ENCODE measurements at places on chromosomes 11 and 22.

DNA sequence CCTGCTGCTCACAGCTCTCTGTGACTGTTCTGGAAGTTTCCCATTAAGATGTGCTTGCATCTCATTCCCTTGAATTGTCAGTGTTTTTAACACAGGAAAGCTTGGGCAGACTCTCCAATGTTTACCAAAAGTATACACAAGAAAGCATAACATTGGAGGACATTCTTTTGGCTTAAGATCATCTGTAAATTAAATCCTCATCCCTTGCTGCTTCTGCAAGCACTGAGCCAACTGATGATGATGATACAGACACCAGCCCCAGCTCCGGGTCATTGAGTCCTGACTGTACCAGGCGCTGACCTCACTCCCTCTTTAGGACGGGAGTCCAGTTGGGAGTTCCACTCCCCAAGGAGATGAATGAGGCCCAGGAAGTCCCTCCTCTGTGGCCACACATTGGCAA lies 23.8 kb downstream of the CD82 start:
- DNase-seq, result no peak

DNA sequence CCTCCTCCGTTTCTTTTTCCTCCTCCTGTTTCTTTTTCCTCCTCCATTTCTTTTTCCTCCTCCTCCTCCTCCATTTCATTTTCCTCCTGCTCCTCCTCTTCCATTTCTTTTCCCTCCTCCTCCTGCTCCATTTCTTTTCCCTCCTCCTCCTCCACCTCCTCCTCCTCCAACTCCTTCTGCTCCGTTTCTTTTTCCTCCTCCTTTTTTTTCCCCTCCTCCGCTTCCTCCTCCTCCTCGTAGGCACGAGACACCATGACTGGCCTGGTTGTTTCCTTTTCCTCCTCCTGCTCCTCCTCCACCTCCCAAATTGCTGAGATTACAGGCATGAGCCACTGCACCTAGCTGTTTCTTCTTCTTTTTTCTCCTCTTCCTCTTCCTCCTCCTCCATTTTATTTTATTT lies 25.6 kb upstream of the DRICH1 start:
- no peak for DNase-seq

DNA sequence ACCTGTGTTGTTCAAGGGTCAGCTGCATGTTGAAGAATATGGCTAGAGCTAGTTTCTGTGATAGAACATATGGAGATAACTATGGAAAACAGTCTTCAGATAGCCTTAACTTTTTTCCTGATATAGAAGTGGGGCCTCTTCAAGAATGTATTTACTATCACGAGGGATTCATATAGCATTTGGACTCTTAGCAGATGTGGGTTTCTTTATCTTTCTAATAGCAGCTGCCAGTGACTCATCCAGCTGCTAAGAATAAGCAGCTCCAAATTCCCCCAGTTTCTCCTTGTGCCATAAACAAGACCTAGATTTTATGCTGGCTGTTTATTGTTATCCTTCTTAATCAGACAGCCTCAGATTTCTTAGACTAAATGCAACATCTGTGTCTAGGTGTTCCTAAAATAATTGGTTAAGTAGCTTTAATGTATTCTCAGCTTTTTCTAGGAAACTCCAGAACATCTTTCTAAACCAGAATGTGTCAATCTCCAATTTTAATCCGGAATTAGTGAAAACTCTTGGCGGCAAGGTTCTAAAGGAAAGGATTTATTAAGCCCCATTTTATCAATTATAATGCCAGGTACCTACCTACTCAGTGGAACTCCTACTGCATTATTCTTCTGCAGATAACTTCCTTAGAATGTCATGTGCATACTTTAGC lies 119.8 kb downstream of the CSTPP1 start:
- no peak for DNase-seq

DNA sequence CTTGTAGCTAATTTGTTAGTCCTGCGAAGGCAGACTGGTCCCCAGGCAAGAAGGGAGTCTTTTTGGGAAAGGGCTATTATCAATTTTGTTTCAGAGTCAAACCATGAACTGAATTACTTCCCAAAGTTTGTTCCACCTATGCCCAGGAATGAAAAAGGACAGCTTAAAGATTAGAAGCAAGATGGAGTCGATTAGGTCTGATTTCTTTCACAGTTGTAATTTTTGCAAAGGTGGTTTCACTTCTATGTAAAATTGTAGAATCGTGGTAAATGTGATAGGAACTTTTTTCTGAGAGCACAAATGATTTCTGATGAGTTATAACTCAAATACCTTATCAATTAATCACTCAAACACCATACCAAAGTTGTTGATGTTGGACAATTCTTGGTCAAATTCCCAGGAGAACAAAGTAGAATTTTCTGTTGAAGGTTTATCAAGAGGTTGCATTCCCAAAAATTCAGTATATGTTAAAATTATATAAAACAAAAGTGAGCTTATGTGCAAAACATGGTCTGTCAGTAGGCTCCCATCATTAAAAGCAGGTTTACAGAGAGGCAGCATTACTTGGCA lies 2.9 kb upstream of the CTSC start:
- DNase-seq, result no peak

- no peak for DNase-seq
Observed at GRCh38 chr11:109956124-109956793, 136.9 kb upstream of the ZC3H12C start.

DNA sequence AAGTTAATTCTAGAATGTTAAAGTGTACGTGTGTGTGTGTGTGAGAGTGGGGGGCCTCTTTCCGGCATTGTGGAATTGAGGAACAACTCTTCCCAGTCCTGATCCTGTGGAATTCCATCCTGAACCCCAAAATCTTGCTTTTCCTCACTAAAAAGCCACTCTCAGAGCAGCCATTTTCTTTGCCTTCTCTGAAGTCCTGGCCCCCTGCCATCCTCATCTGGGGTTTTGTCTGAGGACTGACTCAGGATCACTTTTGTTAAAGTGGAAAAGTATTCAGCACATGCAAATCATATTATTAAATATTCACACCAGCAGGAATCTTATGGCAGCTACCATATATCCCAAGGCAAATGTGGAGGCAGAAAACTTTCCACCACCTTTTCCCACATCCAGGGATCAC lies 3.8 kb downstream of the SCN4B start:
- no peak for DNase-seq

GRCh38 chr11:77214557-77214956 lies 86.5 kb downstream of the MYO7A start:
- DNase-seq, result no peak

DNA sequence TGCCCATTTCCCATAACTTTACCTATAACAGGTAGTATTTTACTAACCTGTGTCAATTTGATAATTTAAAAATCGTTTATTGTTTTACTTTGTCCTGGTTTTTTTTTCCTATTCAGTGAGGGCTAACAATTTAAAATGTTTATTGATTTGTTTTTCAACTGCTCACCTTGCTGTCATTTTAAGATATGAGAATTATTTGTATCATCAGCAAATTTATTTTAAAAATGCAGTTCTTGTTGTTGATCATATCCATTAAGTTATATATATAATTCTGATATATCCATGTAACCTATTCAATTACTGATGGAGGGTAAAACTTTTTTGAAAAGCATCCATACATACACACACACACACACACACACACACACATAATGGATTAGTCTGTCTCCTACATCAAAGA lies 24.8 kb downstream of the RRAS2 start:
- DNase-seq, result no peak

DNA sequence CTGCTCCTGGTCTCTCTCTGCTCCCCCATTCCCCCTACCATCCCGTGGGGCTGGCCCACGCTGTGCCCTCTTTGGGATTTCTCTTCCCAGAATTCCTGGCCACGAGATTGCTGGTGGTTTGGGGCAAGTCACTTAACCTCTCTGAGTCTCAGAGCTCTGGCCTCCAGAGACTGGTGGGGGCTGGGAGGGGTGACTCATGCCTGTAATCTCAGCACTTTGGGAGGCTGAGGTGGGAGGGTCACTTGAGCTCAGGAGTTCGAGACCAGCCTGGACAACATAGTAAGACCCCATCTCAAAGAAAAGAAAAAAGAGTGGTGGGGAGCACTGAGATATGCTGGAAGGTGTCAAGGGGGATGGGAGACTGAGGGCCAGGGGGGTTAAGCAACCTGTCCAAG lies 18.3 kb downstream of the OTUB1 start:
- no peak for DNase-seq

DNA sequence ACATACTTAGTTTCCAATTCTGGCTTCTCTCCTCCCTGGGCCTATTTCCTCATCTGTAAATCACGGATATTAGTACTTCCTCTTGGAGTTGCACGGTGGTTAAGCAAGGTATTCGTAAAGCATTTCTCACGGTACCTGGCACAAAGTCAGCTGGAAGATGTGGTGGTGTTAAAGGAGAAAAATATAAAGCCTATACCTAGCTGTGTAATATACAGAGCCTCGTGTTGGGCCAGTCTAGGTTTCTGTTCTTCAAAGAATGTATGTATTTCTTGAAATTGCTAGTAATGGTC lies 47.2 kb downstream of the DBX1 start:
- no peak for DNase-seq

DNA sequence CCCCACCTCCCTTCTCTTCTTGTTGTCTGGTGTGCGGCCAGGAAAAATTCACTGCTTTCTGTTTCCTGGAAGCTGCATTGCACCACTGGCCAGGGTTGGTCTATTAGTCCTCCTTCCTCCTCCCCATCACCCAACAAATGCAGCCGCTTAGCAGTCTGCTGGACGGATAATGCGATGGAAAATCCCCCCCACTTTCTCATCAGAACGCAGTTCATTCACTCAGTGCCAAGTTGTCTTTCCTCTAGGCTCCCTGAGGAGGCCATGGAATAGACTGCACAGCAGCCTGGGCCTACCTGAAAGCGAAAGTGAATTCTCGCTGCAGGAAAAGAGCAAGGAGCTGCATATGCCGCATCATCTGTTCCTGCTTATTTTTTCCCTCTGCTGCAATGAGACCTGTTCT lies 513.6 kb downstream of the METTL15 start:
- no peak for DNase-seq

GRCh38 chr11:6351782-6352382 lies 31.6 kb upstream of the CAVIN3 start:
- DNase-seq, result no peak
